ENCODE measurements at places on chromosomes 1 and 21.

DNA sequence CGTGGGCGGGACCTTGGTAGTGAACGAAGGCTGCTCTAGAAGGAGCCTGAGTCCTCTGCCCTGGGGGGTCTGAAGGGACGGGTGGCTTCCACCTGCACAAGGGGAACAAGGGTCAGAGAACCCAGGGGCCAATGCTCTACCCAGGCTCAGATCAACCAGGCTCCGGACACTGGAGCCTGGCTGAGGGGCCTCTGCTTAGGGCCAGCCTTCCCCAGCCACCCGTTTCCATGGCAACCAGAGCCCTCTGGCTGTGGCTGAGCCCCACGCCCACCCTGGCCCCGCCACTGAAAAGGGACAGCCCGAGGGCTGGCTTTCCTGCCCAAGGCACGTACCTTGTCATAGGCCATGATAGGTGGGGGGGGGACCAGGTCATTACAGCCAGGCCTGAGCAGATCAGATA lies 724.6 kb downstream of the PTPRU start:
- no peak for DNase-seq

DNA sequence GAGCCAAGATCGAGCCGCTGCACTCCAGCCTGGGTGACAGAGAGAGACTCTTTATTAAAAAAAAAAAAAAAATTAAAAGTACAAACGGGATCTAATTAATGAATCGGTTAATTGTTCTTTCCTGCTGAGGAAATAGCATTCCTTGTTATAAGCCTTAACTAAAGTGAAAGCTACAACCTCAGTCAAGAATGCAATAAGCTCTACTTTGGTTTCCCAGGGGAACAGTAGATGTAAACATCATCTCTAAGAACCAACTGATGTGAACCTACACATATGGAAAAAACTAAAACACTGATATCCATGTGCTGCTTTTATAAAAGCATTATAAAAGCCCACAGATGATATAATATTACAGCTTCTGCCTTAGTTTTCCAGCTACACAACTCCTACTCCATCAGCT lies 41.9 kb downstream of the LPGAT1 start:
- peak; percentile 5 for DNase-seq

DNA sequence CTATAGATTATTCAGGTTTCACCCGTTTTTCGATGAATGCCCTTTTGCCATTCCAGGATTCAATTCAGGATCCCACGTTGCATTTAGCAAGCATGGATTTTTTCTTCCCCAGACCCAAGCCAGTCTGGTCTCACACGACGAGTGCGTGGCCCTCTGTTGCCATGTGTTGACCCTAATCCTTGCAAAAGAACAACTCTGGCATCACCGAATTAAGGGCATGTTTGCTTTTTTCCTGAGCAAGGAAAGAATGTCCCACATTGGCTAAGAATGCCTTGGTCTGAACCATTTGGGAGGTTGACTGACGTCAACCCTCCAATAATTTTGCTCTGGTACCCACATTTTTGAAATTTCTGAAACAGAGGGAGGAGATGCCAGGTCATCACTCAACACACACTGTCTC lies 153.0 kb upstream of the WNT4 start:
- no peak for DNase-seq

- no peak for DNase-seq
Observed at GRCh38 chr21:42956824-42957630, 17.3 kb upstream of the PKNOX1 start.

- peak; percentile 58 for DNase-seq
Observed at GRCh38 chr21:28294051-28294450, 698.6 kb downstream of the LTN1 start.

- DNase-seq, result no peak
Observed at GRCh38 chr1:1528301-1529267, 11.8 kb downstream of the TMEM240 start.

GRCh38 chr1:110615548-110616130 lies 9.5 kb upstream of the KCNA2 start:
- peak; percentile 39 for DNase-seq

DNA sequence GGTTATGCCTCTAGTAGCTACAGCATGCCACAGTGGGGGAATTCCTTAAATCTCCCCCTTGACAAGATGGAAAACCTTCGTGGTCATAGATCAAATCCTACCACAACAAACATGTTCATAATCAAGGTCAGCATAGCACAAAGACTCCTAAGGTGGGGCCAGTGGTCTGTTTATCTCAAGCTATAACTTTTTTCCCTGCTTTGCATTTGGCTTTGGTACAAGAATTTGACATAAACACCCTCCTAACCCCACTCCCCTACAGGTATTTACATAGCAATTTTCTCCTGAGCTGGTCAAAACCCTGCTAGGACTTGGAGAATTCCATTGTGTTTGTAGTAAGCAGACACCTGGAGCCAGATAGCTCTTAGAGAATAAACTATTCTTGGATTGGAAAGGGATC lies 58.5 kb downstream of the HIVEP3 start:
- no peak for DNase-seq

Data from AG10803 (cell line).